T1000 (cell line): ENCODE measurements at places on chromosomes 1 and 21.

GRCh38 chr1:207832796-207833195 lies 78.1 kb downstream of the CD34 start:
- DNase-seq, result no peak

GRCh38 chr21:46065215-46065913 lies 32.5 kb upstream of the COL6A2 start:
- no peak for DNase-seq

GRCh38 chr1:231796141-231796540 lies 169.6 kb downstream of the DISC1 start:
- no peak for DNase-seq

- DNase-seq, result no peak
Measured at GRCh38 chr1:82446236-82446635, 645.5 kb downstream of the ADGRL2 start.

GRCh38 chr1:212255705-212256307 lies 29.4 kb upstream of the PPP2R5A start:
- DNase-seq, result no peak

DNA sequence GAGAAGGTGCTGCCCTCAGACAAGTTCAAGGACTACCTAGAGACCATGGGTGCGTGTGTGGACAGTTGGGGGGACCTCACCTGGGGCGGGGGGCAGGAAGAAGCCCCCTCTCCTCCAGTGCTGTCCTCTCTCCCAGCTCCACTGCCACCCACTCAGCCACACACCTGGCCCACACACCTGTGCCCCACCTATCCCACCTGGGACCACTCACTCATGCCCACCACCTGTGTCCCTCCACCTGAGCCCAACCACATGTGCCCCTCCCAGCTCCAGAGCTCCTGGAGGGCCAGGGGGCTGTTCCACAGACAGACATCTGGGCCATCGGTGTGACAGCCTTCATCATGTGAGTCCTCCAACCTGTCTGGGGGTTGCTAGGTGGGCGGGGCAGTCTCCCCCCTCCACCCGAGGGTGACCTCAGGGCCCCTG lies 29.0 kb downstream of the TRIM11 start:
- no peak for DNase-seq

DNA sequence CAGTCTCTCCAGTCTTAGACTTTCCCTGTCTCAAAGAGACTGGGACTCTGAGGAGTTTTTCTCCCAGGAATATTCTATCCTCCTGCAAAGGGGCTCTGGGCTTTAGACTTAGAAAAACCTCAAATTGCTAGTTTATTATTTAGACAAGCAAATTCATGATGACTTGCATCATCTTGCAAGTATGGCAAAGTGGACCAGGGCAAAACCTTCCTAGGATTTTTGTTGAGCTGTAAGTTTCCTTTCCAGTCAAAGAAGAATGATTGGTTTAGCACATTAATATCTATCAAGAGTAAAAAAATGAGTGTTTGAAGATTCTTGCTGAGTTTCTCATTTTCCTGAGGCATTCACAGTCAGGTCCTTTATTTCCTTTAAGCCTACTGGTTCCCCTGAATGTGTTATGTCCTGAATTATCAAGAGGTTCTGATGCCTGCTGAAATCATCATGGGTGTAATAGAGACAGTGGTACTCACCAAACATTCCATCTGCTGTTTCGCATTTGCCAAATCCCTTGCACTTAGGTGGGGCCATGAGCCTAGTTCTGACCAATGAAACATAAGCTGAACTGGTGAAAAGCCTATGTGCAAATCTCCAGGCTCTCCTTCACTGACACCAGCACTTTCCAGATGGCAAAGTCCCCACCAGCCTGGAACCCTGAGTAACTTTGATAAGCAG lies 25.2 kb upstream of the SPAG17 start:
- no peak for DNase-seq

DNA sequence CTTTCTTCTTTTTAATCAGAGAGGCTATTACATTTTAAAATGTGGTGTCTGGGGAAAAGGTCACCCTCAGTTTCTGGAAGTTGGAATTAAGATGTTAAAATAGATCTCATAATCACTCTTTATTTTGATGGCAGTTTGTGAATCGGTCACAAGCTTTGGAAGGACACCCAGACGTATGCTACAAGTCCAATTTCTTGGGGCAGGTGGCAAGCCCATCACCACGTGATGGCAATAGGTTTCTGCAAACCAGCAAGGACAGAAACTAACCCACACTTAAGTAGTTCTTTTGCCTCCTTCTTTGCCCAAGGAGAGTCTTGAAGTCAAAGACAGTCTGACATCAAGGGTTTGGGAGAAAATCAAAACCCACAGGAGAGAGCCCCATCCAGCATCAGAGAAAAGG lies 72.9 kb downstream of the C1orf87 start:
- no peak for DNase-seq

- DNase-seq, result no peak
Measured at GRCh38 chr1:114559356-114559755, 22.1 kb downstream of the BCAS2 start.

- no peak for DNase-seq
Measured at GRCh38 chr1:172357753-172358385, 62.6 kb upstream of the C1orf105 start.

DNA sequence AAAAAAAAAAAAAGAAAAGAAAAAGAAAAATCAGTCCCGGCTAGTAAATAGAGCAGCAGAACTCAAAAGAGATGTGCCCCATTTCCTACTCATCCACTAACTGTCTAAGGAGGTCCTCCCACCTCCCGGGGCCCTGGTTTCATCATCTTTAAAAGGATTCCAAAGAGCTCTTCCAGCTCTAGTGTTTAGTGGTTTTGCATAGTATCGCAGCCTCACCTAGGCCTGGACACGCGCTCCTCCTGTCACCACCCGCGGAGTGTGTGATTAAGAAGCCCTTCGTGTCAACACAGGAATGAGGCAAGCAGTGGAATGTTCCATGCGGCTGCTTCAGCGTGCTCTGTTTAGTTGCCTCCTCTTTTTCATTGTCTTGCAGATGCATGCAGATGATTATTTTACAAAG lies 49.0 kb downstream of the LBR start:
- no peak for DNase-seq
